Muscle of arm (tissue), 14 donors: ENCODE measurements at places on chromosomes 7 and 10.

GRCh38 chr7:138205614-138206150 is 129.4 kb downstream of the AKR1D1 start:
- no peak for DNase-seq

GRCh38 chr7:13416071-13416470 is 573.4 kb downstream of the ETV1 start:
- no peak for DNase-seq

GRCh38 chr7:136136906-136137454 is 159.8 kb upstream of the MTPN start:
- DNase-seq, result no peak

GRCh38 chr10:33145451-33146188 is 187.6 kb upstream of the ITGB1 start:
- no peak for DNase-seq

DNA sequence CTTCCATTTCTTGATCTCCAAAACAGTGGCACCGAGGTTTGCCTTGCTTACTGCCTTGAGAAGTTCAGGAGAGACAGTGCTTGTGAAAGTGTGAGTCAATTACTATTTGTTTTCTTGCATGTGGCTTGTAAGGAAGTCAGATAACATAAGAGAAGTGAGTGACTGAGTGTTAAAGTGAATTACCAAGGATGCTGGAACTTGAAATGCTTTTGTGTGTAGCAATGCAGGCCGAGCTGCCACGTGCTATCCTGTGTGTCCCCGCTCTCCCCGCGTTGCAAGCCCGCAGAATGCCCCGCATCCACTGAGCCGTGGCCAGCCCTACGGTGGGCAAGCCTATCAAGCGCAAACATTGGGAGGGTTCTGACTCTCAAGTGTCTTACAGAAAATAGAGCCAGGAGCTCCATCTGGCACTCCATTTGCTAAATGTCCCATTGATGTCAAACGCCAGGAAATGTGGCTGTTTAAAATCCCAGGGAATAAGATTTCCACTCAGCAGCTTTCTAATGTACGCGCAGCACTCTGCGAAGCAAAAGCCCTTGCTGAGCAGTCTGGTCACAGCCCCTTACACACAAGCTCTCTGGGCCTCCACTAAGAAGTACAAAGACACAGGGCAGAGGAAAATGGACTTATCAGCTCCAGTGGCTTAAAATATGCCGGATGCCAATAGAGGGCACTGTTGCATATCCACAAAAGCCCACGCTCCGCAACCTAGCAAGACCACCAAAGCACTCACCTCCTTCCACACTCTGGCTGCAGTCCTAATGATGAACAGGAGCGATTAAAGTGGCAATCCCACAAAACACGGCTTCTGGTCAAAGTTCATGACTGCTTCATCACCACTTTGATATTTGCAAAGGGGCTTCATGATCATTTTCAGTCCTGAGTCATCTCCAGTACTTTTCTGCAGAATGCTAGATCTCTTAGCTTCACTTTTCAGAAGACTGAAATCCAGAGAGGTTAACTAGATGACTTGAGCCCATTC is 158.0 kb upstream of the ITGB1 start:
- peak; percentile 52 for DNase-seq
